ENCODE measurements at places on chromosomes 1 and 21.
A peak's percentile ranks its signal among the peaks of the same experiment; 100 is the strongest.

- DNase-seq = no peak
Measured at GRCh38 chr1:34982820-34983376, 2.2 kb downstream of the TMEM35B start.

GRCh38 chr21:29078869-29079767 is 5.7 kb upstream of the CCT8 start:
- no peak for DNase-seq

DNA sequence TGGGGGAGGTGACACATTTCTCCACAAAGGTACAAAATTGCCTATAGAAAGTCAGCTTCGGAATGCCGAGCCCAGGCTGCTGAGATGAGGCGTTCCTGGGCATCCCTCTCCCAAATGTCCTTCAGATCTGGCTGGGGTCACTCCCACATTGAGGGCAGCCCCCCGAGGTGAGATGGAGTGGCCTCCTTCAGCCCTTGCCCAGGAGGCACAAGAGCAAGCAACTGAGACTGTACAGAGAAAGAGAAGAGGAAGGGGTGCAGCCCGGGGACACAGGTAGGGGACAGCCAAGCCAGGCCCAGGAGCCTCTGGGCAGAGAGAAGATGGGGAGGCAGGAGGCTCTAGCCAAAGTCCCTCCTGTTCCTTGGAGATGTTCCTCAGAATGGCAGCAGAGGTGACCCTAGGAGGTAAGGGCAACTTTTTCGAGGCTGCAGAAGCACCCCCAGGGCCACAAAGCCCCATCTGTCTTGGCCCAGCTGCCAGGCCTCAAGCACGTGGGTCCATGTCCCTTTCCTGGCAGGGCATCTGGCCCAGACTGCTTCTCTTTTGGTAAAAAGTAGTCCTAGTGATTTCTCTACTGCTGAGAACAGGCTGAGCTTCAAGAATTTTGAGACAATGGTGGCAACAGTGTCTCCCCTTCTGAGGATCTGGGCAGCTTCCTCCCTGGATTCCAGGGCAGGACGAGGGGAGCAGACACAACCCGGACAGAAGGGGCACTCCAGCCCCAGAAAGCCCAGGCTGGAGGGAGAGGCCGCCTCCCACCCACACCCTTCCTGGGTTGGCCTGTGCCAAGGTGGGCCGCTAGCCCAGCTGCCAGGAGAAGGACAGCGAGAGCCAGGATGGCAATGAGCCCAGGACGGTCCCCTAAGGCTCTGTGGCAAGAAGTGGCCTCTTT is 68.0 kb downstream of the LRRN2 start:
- DNase-seq = no peak

DNA sequence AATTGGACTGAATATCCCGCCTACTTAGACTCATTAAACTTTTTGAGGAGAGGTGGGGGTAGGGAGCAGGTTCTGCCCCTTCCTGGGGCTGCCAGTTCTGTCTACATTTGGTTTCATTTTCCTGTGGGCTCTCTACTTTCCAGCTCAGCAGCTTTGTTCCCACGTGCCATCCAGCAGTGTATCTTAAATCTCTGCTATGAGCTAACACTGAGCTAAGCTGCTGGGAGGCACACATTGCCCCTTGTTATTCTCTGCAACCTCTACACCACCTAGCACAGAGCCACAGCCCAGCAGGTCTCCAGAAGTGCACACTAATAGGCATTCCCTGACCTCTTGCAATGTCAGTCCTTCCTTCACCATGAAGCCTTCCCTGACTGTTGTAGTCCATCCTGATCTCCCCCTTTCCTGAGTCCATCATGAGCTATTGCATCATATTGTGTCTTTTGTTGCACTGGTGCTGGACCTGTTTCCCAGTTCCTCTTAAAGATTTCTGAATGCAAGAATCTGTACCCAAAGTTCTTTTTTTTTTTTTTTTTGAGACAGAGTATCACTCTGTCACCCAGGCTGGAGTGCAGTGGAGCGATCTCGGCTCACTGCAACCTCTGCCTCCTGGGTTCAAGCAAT is 28.7 kb upstream of the NRDC start:
- no peak for DNase-seq

DNA sequence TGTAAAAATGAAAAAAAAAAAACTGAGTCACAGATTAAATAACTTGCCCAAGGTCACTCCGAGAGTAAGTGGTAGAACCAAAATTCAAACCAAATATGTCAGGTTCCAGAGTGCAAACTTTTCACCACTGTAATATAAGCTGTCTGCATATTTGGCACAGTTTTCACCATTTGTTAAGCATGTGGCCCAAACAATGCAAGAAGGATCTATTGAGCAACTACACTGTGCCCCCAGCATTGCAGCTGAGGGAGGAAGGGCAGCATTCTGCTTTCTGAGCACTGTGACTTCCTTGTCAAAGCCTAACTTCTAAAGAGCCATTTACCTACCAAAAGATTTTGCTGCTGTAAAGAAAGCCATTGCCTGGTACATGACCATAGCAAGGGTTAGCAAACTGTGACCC is 133.4 kb downstream of the SYT2 start:
- no peak for DNase-seq

DNA sequence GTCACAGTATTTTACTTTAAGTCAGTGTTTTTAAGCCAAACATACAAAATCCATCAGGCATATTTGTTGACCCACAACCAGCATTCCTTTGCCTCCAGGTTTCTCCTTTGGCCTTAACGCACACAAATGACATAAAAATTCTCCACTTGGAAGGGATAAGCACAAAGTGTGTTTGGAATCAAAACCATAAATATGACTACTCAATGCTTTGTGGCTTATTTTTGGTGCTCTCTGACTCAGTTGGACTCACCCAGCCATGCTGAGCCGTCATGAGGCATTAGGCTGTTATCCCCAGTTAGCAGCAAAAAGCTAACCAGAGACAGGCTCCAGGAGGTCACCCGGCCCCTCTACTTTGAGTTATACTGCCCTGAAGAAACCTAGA is 948 bp downstream of the PRUNE1 start:
- no peak for DNase-seq

GRCh38 chr1:9518454-9518998 is 20.7 kb upstream of the SLC25A33 start:
- no peak for DNase-seq

GRCh38 chr1:188350104-188350503 is 1521.4 kb downstream of the PLA2G4A start:
- DNase-seq = no peak

- DNase-seq = no peak
Measured at GRCh38 chr1:164564378-164564777, 5.4 kb downstream of the PBX1 start.

- DNase-seq = peak; percentile 14
Measured at GRCh38 chr1:236281198-236281653, 532 bp downstream of the ERO1B start.

DNA sequence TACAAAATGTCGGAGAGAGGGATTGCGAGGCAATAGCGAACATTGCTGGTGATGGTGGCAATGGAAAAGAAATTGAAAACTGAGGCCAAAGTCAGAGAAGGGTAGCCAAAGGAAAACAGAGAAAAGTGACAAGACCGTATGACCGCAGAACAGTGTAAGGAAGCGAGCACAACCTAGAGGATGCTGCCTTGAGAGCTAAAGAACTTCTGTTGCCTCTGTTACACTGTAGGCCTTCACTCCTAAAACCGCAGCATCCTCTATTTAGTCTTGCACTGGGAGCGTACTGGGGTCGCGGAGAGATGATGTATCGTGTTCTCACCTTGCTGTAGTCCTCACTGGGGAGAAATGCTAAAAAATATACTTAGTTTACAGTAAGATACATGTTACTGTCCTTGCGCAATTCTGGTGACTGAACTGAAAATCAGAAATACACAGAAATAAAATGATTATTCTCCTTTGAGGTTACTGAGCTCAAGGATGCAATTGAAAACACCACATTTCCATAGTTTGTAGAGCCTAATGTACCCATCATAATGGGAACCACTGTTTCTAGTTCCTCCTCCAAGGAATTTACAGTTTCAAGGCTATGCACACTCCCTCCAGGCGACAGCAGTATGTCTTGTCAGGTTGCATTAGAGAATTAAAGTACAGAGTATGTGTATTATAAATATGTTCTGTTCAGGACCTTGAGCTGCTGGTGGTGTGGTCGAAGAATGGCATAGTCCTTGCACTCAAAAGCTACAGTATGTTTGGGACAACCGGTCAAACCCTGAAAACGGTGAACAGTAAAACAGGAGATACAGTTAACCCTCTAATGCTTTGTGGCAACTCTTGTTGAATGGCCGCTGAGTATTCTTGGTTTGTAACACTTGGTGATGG is 1.3 kb downstream of the NEK7 start:
- no peak for DNase-seq

DNA sequence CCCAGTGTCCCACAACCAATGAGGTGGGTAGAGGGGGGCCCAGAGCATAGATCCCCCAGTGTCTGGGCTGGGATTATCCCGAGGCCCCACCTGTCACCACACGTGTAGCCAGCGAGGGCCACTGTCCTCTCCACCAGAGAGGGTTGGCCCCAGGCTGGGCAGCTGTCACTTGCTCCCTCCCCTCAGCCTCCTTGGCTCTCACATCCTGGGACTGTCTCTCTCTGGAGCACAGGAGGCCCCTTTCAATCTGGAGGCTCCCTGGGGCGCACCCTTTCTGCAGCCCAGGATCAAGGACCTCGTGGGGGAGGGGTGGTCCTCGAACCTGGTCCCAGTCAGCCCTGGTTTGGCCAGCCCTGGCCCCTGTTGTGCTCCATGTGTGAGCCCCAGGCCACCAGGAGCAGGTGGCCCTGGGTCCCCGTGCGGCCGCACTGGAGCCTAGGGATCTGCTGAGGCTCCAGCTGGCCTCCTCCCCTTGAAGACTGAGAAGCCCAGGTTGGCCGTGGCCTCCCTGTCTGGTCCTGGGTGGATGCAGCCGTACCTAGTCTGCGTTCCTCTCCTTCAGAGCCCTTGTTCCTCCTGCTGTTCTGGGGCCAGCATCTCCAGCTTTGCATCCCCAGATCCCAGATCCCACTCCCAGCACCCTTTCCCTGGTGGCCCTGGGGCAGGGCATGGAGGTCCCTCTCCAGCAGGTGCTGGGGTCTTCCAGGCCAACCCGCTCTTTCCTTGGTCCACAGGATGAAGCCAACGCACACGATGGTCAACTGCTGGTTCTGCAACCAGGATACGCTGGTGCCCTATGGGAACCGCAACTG is 6.7 kb downstream of the TMEM201 start:
- DNase-seq = no peak

GRCh38 chr1:103561643-103562395 is 9.6 kb upstream of the AMY2B start:
- DNase-seq = no peak

DNA sequence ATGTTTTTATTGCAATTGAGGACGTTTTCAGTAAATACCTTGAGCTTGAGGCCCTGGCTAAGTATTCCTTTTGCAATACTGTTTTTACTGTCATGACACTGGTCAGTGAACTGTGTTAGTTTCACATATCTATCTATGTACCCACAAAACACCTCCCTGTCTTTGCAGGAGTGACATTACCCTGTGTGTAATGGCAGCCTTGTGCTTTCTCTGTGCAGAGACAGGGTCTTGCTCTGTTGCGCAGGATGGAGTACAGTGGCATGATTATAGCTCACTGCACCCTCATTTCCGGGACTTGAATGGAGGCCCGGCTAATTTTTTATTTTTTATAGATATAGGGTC is 8.9 kb downstream of the YBX1 start:
- DNase-seq = no peak

DNA sequence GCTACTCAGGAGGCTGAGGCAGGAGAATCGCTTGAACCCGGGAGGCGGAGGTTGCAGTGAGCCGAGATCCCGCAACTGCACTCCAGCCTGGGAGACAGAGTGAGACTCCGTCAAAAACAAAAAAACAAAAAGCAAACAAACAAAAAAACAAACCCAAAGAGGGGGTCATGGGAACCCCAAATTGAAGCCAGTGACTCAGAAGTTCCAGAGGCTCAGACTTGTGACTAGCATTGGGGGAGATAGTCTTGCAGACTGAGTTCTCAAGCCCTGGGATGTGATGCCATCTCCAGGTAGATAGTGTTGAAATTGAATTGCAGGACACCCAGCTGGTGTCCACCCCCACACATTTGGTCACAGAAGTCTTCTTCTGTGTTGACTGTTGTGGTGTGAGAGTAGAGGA is 24.9 kb upstream of the ENO1 start:
- DNase-seq = no peak

- DNase-seq = no peak
Measured at GRCh38 chr1:155080312-155081228, 1.9 kb downstream of the EFNA3 start.

- DNase-seq = no peak
Measured at GRCh38 chr1:163928651-163929050, 606.9 kb downstream of the NUF2 start.

- DNase-seq = no peak
Measured at GRCh38 chr1:29676496-29676895, 440.2 kb downstream of the PTPRU start.

- no peak for DNase-seq
Measured at GRCh38 chr1:243288062-243288461, 32.2 kb downstream of the SDCCAG8 start.

GRCh38 chr1:88695781-88696180 is 11.7 kb downstream of the PKN2 start:
- DNase-seq = no peak

GRCh38 chr1:156807627-156808026 is 9.0 kb downstream of the SH2D2A start:
- no peak for DNase-seq

GRCh38 chr1:112527266-112528010 is 18.7 kb downstream of the WNT2B start:
- DNase-seq = no peak

- no peak for DNase-seq
Measured at GRCh38 chr1:214143006-214143992, 137.7 kb upstream of the SMYD2 start.

DNA sequence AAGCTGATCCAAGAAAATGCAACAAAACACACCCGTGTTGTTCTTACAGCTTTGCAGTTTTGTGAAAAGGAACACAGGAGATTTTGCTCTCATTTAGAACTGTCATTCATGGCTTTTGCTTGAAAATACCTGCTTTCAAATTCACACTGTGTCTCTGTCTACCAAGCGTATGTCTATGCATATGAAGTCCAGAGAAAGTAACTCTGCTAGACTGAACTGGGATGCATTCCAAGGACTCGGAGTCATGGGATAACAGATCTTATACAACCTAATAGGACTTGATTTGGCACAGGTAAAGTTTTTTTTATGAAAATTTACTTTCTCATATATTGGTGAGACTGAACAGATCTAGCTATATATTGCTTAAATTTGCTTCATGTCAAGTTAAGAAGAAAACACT is 102.4 kb downstream of the PTGER3 start:
- DNase-seq = no peak

DNA sequence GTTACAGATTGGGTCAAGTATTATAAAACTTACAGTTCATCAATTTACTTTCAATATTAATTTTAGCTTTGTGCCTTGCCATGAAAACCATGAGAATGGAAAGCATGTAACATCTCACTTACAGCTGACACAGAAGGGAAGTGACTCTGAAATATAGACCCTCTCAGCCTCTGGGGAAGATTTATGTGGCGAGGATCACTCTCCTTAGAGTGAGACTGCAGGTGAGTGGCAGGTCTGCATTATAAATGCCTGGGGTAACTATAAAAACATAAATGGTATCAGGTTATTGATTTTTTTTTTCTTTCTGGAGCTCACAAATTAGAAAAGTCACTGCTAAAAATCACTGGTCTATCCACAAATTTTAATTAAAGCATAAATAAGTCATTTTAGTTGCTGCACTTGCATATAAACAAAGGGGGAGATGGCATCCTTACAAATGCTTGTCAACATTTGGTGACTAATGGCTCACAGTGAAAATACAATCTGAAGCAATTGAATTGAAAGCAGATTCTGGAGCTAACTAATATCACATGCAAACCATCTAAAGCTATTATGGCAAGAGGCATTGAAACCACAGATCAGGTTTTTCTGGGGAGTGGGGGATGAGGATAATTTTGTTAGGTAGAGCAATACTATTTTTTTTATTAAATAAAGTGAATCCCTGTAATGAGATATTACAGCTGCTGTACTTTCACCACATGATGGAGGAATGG is 200.9 kb downstream of the TM2D1 start:
- no peak for DNase-seq
